ENCODE measurements at places on chromosomes 4 and X. TPM values are rescaled to one million over a fixed set of nuclear protein-coding genes. Genes with fewer than 3 reads are reported as not detected.

GRCh38 chr4:17060230-17060629, 161.8 kb upstream of the LDB2 start:
- no peaks in the 10 kb centered on the region for H3K27me3 ChIP-seq
- H3K4me1 ChIP-seq, result no peaks in the 10 kb centered on the region
- no peak overlapping the region for H3K4me3 ChIP-seq

HSFX1 gene
- polyA plus RNA-seq, result 1.3 TPM

FGD1 gene
- 5.8 TPM for polyA plus RNA-seq

CTSO gene
- polyA plus RNA-seq, result 7.6 TPM

DNA sequence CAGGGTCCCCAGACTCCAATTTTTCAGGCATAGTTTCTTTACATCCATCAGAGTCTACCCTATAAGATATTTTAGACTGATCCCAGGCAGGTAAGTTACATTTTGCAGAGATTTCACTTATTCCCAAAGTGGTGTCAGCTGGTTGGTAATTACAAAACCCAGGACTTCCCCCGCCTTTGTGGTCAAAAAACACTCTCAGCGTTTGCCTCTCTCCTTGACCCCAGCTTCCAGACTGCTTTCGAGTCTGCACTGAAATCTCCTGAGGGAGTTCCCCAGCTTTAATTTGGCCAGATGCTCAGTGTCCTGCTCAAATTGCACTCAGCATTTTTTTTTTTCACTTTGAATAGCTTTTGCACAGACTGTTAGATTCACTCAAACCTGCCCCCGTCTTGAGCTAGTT, 11.2 kb upstream of the AMOT start:
- no peaks in the 10 kb centered on the region for H3K4me1 ChIP-seq
- H3K36me3 ChIP-seq, result no peaks in the 10 kb centered on the region
- no peaks in the 10 kb centered on the region for H3K27me3 ChIP-seq
- H3K27ac ChIP-seq, result no peak overlapping the region
- no peak for DNase-seq

DNA sequence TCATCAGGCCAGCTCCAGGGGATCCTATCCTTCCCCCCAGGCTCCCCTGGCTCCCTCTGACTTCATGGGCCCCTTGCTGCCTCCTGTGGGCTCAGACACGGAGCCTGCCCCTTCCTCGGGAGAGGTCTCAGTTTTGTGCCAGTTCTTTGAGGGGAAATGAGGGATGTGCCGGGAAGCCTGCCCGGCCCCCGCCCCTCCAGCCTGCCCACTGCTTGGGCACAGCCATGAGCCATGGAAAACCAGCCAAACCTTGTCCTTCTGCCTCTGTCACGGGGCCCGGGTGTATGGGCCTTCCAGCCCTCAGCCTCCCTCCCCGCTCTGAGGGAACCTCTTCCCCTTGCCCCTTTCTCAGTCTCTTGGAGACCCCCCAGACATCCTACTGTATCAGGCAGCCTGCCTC, 6.8 kb downstream of the BGN start:
- H3K27me3 ChIP-seq, result no peaks in the 10 kb centered on the region
- no peaks in the 10 kb centered on the region for H3K36me3 ChIP-seq
- no peak overlapping the region for H3K27ac ChIP-seq
- no peaks in the 10 kb centered on the region for H3K4me1 ChIP-seq
- DNase-seq, result no peak

TMEM154 gene
- under 0.01 TPM for polyA plus RNA-seq
